ENCODE measurements at places on chromosomes 16 and 17. TPM values are rescaled to one million over a fixed set of nuclear protein-coding genes. Genes with fewer than 3 reads are reported as not detected.

The AATK gene
- 0.06 TPM for total RNA-seq

The CALB2 gene
- total RNA-seq = not detected

The HSPB9 gene
- total RNA-seq = 0.58 TPM

The BTBD17 gene
- not detected for total RNA-seq

The TBC1D26 gene
- total RNA-seq = not detected

The MYLK3 gene
- total RNA-seq = not detected

The SOST gene
- total RNA-seq = not detected

The CRYBA1 gene
- total RNA-seq = not detected

The KIF2B gene
- not detected for total RNA-seq

The TMIGD1 gene
- not detected for total RNA-seq

The SECTM1 gene
- 0.68 TPM for total RNA-seq

The TPPP3 gene
- not detected for total RNA-seq

The CXCL16 gene
- 0.70 TPM for total RNA-seq

The RHBDL3 gene
- total RNA-seq = 0.54 TPM

The SLC2A4 gene
- total RNA-seq = not detected

The SLC16A11 gene
- total RNA-seq = 1.2 TPM

The CLEC3A gene
- total RNA-seq = not detected

The CASKIN1 gene
- total RNA-seq = 0.09 TPM

The TVP23A gene
- not detected for total RNA-seq

The PRR11 gene
- 65.4 TPM for total RNA-seq

The SYCE1L gene
- total RNA-seq = 4.1 TPM

The SYNGR3 gene
- 6.4 TPM for total RNA-seq

The IL17C gene
- not detected for total RNA-seq

The SRCIN1 gene
- 0.26 TPM for total RNA-seq

All from activated CD8-positive, alpha-beta memory T cell treated with anti-CD3 and anti-CD28 coated beads, Interleukin-2, amount 10 ng/mL, durations not matched to agents 7 days and 5 days (primary cell).